AG08396 (cell line): ENCODE measurements at places on chromosomes 16 and 17.

- peak; percentile 56 for DNase-seq
Measured at GRCh38 chr17:63774141-63774968, at the start of gene DDX42. TSS of gene DDX42 (plus strand) at chr17:63774170. CDS start at chr17:63787050, 12,880 bp downstream.

DNA sequence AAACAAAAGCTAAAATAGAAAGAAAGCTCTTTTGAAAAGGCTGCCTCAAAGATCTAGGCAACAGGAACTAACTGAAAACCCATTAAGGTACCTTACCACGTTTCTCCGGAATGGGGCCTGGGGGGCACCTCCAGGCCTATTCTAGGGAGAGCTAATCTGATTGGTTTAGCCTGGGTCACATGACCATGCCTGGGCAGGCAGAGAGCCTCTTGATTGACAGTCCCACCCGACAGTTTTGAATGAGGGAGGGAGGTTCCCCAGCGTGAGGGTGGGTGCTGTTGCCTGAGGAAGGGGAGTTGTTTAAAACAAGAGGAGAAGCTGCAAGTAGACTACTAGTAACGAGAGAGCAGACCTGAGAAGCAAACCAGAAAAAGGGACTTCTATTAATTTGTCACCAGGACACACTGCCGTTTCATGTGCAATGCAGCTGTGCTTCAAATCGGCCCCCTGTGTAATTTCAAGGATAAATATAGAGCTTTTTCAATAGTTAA lies 143.4 kb upstream of the HS3ST2 start:
- peak; percentile 67 for DNase-seq

DNA sequence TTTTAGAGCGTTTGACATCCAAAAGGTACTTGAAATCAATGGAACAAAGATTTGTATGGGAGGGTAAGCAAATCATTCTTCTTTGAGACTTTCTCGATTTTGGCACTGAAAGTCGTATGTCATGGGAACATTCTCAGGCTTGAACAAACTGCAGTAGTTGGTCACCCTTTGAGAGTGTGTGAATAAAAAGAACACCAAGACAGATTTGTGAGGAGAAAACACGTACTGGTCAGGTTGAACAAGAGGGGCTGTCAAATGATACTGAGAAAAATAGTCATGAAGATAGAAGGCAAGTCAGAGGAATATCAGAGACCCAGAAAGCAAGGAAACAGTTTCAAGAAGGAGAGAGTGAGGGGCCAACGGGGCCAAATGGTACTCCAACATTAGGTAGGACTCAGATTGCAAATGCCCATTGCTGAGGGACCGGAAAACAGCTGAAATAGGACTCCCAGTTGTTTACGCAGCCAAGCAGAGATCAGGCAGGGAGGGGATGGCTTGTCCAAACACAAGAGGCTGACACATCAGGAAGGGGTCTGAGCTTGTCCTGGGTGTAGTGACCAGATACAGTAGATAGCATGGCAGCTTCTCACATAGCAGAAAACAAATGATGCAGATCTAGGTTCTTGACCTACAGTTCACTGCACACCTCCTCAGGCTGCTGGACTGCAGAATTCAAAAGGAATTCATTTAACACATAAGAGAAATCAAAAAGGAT lies 74.5 kb upstream of the MYOCD start:
- no peak for DNase-seq

DNA sequence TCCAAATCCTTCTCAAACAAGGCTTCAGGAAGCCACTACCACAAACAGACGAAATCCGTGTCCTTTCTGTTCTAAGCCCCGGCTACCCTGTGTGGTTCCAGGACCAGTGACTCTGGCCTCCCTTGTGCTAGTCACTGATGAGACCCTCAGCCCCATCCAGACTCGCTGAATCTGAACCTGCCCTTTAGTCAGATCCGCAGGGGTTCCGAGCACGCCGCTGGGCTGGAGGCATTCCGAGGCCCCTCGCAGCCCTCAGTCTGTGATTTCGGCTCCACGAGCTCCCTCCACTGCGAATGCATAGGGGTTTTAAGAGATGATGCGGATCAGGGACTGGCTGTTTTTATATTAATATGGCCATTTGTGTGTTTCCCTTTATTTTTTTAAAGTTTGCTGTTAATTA lies 292.7 kb downstream of the IRF8 start:
- no peak for DNase-seq

- peak; percentile 95 for DNase-seq
Measured at GRCh38 chr16:3020247-3020603, at the start of gene TNFRSF12A. TSS of gene TNFRSF12A (plus strand) at chr16:3020368. CDS start at chr16:3020398, 30 bp downstream.

GRCh38 chr16:74053826-74054225 lies 242.8 kb upstream of the PSMD7 start:
- no peak for DNase-seq

GRCh38 chr17:47305302-47305923 lies 18.3 kb upstream of the EFCAB13 start:
- peak; percentile 68 for DNase-seq
